Psoas muscle (tissue), 8 donors: ENCODE measurements at places on chromosomes 2 and 18.

DNA sequence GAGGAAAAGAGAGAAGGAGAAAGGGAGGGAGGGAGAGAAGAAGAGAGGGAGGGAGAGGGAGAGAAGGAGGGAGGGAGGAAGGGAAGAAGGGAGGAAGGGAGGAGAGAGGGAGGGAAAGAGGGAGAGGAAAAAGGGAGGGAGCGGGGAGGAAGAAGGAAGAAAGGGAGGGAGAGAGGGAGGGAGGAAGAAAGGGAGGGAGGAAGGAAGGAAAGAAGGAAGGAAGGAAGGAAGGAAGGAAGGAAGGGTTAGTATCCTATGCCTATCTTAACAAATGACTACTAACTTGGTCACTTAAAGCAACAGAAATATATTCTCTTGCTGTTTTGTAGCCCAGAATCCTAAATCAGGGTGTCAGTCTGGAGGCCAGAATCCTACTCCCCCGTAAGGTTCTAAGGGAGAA is 52.1 kb downstream of the CMPK2 start:
- H3K4me1 ChIP-seq, result no peaks in the 10 kb centered on the region
- H3K36me3 ChIP-seq, result no peaks in the 10 kb centered on the region
- H3K27me3 ChIP-seq, result no peaks in the 10 kb centered on the region
- H3K4me3 ChIP-seq, result no peak overlapping the region

DNA sequence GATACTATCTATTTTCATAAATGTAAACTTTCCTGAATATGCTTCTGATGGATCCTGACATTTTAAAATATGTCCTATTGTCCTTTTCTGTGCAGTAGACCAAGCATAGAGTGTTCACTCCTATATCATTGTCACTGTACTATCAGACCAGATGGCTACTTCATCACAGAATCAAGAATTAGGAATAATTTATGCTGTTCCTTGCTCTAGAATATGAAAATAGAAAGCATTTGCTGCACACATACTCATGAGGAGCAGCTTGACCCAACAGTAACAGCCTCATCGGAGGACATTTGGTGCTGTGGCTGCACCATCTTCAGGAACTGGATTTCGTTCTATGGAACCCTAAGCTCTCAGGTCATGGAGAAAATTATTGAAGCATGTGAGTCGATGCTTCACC is 468.9 kb upstream of the HNRNPA3 start:
- no peak for DNase-seq
- no peaks in the 10 kb centered on the region for H3K36me3 ChIP-seq
- H3K27ac ChIP-seq, result no peak overlapping the region
- no peaks in the 10 kb centered on the region for H3K27me3 ChIP-seq
- peaks cover 3% of the 10 kb centered on the region for H3K4me1 ChIP-seq
- H3K4me3 ChIP-seq, result no peak overlapping the region

GRCh38 chr18:46134920-46135675 is 30.9 kb downstream of the HAUS1 start:
- H3K4me3 ChIP-seq, result peak overlapping the region; percentile 5
- H3K4me1 ChIP-seq, result peaks cover 8% of the 10 kb centered on the region
- no peaks in the 10 kb centered on the region for H3K36me3 ChIP-seq
- DNase-seq, result peak; percentile 35

DNA sequence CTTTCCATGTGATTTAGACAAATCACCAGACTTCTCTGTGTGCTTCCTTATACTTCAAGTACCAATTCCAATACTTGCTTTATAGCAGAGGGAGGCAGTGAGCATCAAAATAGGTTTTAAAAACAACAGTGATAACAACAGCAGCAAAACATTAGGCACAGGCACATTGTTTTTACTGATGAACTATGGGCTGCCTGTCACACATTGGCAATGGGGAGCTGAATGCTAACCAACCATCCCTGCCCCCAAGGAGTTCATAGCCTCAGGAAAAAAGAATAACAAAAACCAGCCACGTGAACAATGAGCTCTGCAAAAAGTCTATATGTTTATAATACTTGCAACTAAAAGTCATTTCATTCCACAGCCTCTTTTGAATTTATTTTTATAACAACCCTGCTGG is 287.9 kb upstream of the TRIB2 start:
- H3K36me3 ChIP-seq, result no peaks in the 10 kb centered on the region
- no peaks in the 10 kb centered on the region for H3K27me3 ChIP-seq
- DNase-seq, result no peak

DNA sequence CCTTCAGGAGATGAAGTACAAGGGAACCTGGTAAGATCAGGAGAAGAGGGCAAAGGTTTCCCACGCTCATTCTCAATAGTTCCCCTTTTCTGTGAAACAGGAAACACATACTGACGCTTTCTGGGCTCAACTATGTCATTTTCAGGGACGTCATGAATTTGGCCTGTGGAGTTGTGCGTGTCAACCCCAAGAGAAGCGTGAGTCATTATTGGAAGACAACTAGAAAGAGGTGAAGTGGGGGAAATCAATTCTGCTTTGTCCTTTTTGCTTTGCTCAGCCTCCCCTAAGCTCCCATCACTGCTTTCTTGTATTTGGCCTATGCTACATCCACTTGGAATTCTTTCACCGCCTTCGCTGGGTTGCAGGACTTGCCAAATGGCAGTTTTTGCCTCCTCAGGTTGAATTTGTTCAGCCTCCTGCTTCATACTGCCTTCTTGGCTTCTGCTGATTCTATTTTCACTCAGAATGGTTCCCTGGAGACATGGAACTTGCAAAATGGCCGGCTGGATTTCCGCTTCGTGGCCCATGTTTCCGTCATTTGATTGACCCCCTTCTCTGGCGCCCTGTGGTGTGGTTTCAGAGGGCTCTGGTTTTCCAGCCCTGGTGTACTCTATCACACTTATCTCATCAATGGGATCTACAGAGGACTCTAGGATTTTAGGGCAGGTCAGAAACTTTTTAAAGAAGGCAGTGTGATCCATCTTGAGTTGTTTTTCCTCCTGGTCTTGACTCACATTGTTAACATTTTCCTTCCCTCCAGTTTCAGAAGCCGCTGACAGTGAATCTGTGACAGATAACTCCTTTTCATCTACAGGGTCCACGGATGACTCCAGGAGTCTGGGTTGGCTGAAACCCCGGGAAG is 93.3 kb downstream of the ALPK2 start:
- H3K27me3 ChIP-seq, result no peaks in the 10 kb centered on the region
- H3K27ac ChIP-seq, result no peak overlapping the region
- H3K36me3 ChIP-seq, result peaks cover 25% of the 10 kb centered on the region
- no peak overlapping the region for H3K4me3 ChIP-seq
- H3K4me1 ChIP-seq, result peaks cover 10% of the 10 kb centered on the region

- no peaks in the 10 kb centered on the region for H3K4me1 ChIP-seq
- no peak overlapping the region for H3K4me3 ChIP-seq
- no peak for DNase-seq
Measured at GRCh38 chr2:182649316-182649715, 66.7 kb upstream of the DNAJC10 start.

DNA sequence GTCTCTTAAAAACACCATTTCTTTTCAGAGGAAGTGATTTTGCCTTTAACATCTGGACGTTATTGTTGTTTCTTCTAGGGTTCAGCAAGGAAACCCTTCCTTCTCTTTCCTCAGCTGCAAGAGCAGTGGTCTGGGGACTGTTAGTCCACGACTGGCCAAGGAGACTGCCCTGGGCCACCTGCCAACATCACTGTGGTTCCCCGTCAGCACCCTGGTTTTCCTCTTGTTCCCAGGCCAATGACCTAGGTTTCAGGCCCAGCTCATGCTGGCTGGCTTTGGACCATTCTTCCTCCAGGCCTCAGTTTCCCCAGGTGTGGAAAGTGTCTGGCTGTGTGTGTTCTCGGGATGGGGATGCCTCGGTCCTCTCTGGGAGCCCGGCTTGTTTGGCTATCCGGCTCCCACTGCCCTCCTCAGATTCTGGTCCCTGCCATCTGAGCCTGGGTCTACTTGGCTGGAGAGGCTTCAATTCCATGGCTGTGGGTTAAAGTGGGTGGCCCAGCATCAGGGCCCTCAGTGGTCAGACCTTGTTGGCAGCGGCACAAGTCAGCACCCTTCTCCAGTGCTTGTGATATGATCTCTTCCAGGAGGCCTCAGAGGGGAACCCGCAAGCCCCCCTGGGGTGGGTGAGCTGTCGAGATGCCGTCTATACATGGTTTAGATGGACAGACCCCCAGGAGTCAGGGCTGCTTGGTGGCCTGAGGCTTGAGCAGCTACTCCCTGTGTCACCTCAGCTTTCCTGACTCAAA is 234.3 kb upstream of the HS6ST1 start:
- no peaks in the 10 kb centered on the region for H3K36me3 ChIP-seq
- H3K27ac ChIP-seq, result no peak overlapping the region
- no peak overlapping the region for H3K4me3 ChIP-seq
- no peaks in the 10 kb centered on the region for H3K27me3 ChIP-seq
- DNase-seq, result no peak

GRCh38 chr2:112165296-112165695 is 27.1 kb downstream of the FBLN7 start:
- H3K36me3 ChIP-seq, result no peaks in the 10 kb centered on the region
- H3K4me3 ChIP-seq, result no peak overlapping the region
- no peaks in the 10 kb centered on the region for H3K4me1 ChIP-seq

GRCh38 chr18:11860594-11861450 is 9.6 kb downstream of the CHMP1B start:
- no peaks in the 10 kb centered on the region for H3K27me3 ChIP-seq
- H3K4me3 ChIP-seq, result no peak overlapping the region
- peaks cover 15% of the 10 kb centered on the region for H3K36me3 ChIP-seq
- H3K4me1 ChIP-seq, result peaks cover 15% of the 10 kb centered on the region
- peak overlapping the region; percentile 98 for H3K27ac ChIP-seq

DNA sequence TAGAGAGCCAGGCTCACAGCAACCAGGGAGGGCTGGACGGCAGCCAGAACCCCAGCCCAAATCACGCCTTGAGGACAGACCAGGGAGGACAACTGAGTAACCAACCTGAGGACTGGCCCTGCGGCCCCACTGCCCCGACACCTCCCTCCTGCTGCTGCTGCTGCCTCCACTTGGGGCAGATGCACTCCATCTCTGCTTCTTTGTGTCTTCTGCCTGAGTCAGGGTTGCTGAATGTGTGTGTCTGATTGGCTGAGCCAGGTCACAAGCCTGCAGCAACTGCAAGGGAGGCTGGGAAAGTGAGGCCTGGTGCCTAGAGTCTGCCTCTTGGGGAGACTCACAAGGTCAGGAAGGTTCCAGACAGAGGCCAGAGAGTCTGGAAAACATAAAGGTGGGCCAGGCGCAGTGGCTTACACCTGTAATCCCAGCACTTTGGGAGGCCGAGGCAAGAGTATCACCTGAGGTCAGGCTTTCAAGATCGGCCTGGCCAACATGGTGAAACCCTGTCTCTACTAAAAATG is 83.4 kb downstream of the ZFP36L2 start:
- no peak overlapping the region for H3K27ac ChIP-seq
- H3K27me3 ChIP-seq, result no peaks in the 10 kb centered on the region
- H3K4me1 ChIP-seq, result peaks cover 2% of the 10 kb centered on the region
- no peaks in the 10 kb centered on the region for H3K36me3 ChIP-seq
- peak; percentile 8 for DNase-seq

DNA sequence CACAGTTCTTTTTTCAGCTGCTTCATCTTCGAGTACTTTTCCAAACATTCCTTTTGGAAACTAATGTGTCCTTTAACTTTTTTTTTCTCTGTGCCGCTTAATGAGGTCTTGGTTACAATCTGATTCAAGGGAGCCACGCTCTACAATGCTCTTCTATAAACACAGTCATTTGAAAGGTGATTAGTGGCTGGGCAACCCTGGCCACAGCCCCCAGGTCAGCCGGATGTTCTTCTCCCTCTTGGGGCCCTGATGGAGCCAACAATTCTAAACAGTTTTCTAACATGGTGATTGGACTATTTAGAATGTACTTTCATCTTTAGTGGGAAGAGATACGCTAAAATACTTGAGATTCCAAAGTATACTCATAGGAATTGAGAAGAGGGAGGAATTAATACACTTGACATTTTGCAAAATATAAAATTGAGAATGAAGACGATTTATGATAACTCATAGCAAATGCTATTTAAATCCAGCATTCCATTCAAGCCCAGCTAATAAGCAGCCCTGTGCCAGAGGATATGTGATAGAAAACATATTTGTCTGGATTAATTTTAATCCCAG is 83.7 kb upstream of the MBOAT2 start:
- H3K27ac ChIP-seq, result no peak overlapping the region
- H3K27me3 ChIP-seq, result no peaks in the 10 kb centered on the region
- H3K4me3 ChIP-seq, result no peak overlapping the region

DNA sequence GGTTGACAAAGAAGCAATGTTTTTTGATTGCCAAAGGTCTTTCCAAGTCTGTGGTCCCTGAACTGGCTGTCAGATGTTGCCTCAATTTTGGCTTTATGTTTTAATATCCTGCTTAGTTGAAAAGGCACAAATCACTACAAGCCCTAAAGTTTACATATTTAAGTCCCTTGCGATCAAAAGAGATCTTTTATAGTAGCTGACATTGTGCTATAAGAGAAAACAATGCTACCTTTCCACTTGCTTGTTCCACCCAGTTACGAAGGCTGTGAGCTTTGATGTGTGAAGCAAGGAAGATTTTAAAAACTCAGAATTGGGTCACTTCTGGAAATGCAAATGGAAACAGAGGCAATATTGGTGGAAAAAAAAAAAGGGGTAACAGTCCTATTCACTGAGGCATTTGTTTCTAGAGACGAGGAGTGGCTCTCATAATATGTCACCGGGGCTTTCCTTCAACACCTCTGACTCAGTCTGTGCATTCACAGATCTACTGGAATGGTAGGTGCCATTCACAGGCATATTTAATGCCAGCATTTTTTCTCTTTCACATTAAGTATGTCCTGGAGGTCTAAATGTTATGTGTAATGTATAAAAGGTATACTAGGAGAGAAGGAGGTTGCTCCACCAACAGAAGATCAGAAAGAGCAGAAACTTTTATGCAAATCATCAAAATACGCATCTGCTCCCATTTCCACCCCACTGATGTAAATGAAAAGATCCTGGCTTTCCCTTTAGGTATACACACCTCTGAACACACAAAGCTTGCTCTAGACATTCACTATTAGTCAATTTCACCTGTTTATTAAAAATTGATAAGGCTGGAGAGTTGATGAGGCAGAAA is 91.8 kb downstream of the TGIF1 start:
- no peaks in the 10 kb centered on the region for H3K27me3 ChIP-seq
- no peaks in the 10 kb centered on the region for H3K4me1 ChIP-seq
- H3K36me3 ChIP-seq, result no peaks in the 10 kb centered on the region
- no peak overlapping the region for H3K4me3 ChIP-seq
- no peak overlapping the region for H3K27ac ChIP-seq

GRCh38 chr18:32373995-32374394 is 96.7 kb downstream of the GAREM1 start:
- H3K27ac ChIP-seq, result no peak overlapping the region
- H3K4me1 ChIP-seq, result peaks cover 27% of the 10 kb centered on the region
- no peaks in the 10 kb centered on the region for H3K27me3 ChIP-seq
- H3K36me3 ChIP-seq, result no peaks in the 10 kb centered on the region
- DNase-seq, result no peak

- no peaks in the 10 kb centered on the region for H3K27me3 ChIP-seq
- no peak overlapping the region for H3K4me3 ChIP-seq
- no peak overlapping the region for H3K27ac ChIP-seq
Measured at GRCh38 chr2:25405611-25406295, 64.0 kb upstream of the DNMT3A start.
